Lower leg skin (tissue), 4 donors: ENCODE measurements at places on chromosomes 2 and 18. TPM values are rescaled to one million over a fixed set of nuclear protein-coding genes. Genes with fewer than 3 reads are reported as not detected.

GRCh38 chr18:22302144-22302543 lies 115.6 kb downstream of the CTAGE1 start:
- DNase-seq: no peak

DNA sequence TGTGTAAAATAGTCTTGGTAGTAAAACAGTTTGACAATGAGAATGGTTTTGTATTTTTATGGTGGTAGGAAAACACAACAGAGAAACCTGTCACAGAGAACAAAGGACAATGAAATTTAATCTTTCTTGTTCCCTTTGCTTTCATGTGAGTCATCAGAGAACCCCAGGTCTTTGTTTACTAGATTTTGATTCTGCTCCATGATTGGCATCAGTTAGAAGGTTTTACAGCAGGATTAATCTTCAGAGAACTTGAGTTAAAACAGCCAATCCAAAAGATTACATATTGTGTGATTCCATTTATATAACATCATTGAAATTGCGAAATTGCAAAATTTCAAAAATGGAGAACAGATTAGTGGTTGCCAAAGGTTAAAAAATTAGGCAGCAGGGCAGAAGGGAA lies 2.5 kb downstream of the APLF start:
- no peak for DNase-seq

M1AP gene
- 0.38 TPM for total RNA-seq

DNA sequence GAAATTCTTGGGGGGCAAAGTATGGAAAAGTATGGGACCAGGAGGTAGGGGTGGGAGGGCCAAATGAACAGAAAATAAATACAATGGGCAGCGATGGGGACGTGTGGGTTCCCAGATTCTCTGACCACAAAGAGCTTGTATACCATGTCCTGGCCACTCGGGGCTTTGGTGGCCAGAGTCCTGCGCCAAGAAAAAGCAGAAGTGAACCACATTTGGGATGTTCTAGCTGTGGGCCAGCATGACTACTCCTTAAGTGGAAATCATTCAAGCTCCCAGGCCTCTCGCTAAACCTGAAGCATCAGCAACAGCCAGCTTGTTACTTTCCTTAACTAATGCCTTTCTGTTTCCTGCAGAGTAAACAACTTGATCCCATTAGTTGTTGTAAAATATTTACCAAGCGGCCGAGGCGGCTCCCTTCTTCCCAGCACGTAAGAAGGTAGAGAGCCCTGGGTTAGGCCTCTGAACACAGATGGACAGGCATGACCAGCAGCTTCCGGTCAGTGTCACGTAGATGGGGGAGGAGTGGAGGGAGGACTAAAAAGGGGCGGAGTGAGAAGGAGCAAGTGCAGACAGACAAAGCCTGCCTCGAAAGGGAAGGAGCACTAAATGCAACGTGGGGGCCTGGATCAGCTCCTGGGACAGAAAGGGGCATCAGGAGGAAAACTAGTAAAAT lies 88.2 kb downstream of the GALNT14 start:
- no peak for DNase-seq
